Activated effector memory CD4-positive, alpha-beta T cell treated with anti-CD3 and anti-CD28 coated beads, Interleukin-2, amount 50 U/mL, for 16 hours (primary cell): ENCODE measurements at places on chromosomes 1 and 21.

GRCh38 chr1:198657550-198658064, 18.8 kb downstream of the PTPRC start:
- peak; percentile 70 for DNase-seq

DNA sequence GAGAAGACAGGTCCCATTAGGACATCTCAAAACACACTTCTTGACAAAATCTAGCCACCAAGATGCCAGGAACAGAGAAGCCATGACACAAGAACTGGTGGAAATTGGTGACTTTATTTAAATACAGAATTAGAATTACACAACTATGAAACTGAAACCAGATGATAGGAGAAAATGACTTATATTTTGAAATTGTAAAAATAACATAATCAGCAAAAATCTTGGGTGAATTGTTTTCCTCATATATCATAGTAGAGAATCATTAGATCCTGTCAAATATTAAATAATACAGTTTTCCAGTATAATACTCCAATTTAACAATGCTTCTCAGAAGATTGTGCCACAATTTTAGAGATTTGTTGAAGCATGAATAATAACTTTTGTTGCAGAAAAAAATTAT, 81.5 kb upstream of the MROH9 start:
- DNase-seq, result no peak

GRCh38 chr1:65813956-65814355, 21.3 kb downstream of the PDE4B start:
- no peak for DNase-seq

GRCh38 chr1:16464917-16465625, 24.5 kb downstream of the NECAP2 start:
- no peak for DNase-seq

DNA sequence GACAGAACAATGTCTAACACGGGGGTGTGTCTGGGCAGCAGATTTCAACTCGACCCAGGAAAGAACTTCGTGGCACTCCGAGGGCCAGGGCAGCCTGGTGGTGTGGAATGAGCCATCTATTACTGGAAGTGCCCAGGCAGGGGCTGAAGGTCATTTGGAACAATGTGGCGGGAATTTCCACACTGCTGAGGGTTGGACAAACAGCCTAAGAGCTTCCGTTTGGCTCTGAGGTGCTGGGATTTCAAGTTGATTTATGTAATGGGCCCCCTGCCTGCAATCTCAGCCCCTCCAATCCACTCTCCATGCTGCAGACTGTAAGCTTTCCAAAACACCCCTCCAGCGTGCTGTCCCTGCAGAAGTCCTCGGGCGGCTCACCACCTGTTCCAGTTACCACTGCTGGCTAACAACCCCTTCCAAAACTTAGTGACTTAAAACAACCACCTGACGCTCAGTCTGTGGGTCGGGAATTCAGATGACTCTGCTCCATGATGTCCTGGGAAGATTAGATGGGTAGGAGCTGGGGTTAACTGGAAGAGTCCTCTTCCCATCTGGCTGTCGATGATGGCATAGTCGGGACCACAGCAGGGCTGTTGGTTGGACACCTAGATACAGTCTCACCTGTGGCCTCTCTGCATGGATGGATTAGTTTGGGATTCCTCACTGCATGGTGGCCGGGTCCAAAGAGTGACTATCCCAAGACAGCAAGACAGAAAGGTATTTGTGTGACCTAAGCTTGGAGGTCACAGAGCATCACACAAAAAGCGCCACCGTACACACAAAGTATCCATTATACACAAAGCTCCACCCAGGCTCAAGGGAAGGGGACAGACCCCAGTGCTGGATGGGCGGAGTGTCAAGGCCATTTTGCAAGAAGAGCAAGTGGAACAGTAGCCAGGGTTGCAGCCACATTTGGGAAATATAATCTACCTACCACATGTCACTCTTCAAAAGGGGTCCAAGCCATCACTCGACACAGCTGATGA, 89.7 kb upstream of the IFFO2 start:
- peak; percentile 55 for DNase-seq
